CD4-positive, alpha-beta T cell treated with Interleukin-17A for 1 hour (primary cell): ENCODE measurements at places on chromosomes 13 and 19.

GRCh38 chr13:76783798-76784197, 102.4 kb downstream of the KCTD12 start:
- no peak for DNase-seq

DNA sequence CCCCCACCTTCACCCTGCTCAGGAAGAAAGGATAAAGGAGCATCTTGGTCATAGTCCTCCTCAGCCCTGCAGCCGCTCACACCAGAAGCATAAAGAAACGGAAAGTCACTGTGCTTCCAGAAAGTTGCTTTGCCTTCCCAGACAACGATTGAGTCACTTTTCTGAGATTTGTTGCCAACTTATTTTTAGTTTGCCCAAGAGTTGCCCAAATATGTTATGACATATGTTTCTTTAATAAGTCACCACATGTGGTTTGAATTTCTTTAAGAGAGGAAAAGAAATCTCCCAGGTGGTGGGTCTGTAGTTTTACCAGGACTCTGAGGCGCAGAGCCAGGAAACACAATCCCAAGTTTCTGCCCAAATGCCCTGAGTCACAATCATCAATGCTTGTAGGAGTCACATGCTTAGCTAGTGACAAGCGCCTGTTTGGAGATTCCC, 63.4 kb upstream of the LRCH1 start:
- DNase-seq, result no peak

DNA sequence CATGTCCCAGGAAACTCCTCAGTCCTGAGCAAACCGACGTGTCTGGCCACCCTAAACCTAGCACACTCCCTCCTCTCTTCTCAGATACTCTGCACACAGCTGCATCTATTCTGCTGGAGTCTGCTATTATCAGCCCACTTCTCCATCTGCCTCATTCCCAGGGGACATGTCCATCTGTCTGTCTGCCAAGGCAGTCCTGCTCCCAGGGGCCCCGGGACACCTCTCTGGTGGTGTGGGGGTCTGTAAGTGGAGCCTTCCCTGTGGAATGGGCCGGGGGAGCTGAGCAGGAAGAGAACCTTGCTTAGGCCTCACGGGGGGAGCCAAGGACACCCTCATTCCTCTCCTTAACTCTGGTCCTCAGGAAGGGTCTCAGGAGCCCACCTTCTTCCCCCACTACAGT, 72.7 kb downstream of the ERICH6B start:
- no peak for DNase-seq

DNA sequence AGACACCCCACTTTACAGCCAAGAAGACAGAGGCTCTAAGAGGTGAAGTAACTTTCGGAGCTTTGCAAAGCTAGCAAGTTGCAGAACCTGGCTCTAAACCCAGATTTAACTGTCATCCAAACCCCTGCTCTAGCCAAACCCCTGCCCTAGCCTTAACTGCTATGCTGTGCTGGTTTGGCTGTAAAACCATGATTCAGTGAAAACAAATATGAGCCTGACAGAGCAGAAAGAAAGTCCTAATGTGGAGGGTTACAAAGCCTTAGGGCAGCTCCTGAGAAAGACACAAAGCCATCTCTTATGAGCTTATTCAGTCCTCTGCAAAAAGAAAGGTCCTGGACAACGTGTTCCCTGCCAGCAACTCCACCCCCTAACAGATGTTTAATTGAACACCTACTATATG, 172.8 kb downstream of the KATNAL1 start:
- no peak for DNase-seq

DNA sequence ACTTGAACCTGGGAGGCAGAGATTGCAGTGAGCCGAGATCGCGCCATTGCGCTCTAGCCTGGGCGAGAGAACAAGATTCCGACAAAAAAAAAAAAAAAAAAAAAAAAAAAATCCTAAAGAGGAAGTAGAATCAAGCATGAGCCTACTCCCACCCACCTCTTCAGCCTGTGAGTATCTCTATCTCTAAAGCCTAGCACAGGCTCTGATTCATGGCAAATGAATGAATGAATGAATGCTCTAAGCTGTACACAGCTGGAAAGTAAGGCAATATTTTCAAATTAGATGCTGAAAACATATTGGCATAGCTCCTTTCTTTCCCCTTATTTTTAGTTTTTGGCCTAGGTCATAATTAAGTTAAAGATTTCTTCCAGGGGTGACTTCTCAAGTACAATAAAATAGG, 35.7 kb upstream of the FAM216B start:
- DNase-seq, result no peak

GRCh38 chr19:4316956-4317355, 12.6 kb downstream of the FSD1 start:
- DNase-seq, result no peak

- no peak for DNase-seq
Observed at GRCh38 chr19:14449321-14449720, 16.2 kb downstream of the PKN1 start.

GRCh38 chr13:37348916-37349643, 243.6 kb upstream of the CSNK1A1L start:
- no peak for DNase-seq

DNA sequence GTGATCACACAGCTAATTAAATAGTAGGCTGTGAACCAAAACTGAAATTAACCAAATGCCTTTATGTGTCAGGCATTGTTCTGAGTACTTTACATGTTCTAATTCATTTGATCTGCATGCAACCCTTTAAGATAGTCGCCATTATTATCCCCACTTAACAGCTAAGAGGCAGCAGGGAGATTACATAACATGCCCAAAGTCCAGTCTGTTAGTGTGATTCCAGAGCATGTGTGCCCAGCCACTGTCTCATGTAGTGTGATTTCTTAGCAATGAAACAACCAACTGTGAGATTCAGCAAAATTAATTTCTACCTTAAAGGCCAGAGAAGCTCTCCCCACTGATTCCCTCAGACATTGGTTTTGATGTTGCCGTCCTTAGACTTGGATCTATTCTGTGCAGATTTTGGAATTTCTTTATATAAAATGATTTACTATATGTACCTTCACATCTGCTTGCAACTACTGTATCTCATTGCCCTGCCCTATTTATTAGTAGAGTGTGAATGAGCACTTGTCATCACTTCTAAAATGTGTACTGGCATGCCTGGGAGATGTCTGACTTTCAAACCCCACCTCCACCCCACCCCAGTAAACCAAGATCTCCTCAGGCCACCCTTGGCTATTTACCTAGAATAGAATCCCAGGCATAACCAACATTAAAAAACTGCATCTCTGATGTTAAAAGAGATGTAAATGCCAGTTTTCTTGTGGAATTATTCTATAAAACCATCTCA, 41.2 kb downstream of the POLR1D start:
- DNase-seq, result no peak

DNA sequence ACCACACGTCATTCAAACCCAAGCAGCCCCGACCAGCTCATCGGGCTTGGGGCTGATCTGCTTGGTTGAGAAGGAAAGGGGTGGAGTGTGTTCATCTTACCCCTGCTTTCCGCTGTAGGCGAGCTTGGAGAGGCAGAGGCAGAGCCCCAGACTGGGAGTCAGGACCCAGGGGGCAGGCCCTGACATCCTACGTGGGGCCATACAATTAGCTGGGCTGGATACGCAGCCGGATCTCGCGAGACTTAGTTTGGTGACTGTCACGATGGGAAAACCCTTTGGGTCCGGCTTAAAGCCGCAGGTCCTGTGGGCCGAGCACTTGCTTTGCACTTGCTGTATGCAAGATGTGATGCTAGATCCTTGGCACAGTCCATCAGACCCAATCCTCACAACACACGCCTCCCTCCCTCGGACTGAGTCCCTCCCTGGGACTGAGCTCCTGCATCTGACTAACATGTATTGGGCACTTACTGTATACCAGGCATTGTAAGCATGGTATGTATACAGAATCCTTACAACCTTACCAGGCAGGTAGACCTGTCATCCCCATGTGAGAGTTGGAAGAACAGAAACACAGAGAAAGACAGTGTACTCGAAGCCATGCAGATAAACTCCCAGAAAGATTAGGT, 3.7 kb downstream of the CEACAM16 start:
- no peak for DNase-seq

- DNase-seq, result no peak
Observed at GRCh38 chr13:43470610-43471009, 316.2 kb downstream of the ENOX1 start.

- no peak for DNase-seq
Observed at GRCh38 chr19:43569657-43570056, 5.7 kb downstream of the XRCC1 start.

- DNase-seq, result no peak
Observed at GRCh38 chr13:31747966-31748365, 8.6 kb downstream of the RXFP2 start.

- DNase-seq, result no peak
Observed at GRCh38 chr13:43444081-43444480, 342.7 kb downstream of the ENOX1 start.
